ENCODE measurements at places on chromosomes 7 and 10.

- DNase-seq = no peak
Measured at GRCh38 chr10:31148951-31149350, 117.3 kb upstream of the ZNF438 start.

GRCh38 chr10:48451969-48452878 is 145.7 kb downstream of the MAPK8 start:
- DNase-seq = no peak

DNA sequence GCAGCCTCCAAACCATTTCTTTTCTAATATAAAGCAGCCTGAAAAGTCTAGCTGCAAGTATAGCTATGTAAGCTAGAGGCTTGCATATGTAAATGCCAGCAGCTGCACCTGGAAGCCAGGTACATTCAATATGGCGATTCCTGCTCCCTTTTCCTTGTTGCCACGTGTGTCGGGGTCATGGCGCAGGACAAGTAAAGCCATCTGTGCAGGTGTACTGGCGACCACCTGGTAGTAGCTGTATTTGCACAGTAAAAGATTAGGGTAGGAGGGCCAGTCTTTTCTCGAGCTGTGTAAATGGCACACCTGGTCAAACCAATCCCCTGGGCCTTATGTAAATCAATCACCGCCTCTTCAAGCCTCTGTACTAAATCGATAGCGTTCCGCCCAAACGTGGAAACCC is 484.5 kb downstream of the MAGI2 start:
- DNase-seq = no peak

- DNase-seq = no peak
Measured at GRCh38 chr10:63423494-63423893, 42.3 kb downstream of the JMJD1C start.

DNA sequence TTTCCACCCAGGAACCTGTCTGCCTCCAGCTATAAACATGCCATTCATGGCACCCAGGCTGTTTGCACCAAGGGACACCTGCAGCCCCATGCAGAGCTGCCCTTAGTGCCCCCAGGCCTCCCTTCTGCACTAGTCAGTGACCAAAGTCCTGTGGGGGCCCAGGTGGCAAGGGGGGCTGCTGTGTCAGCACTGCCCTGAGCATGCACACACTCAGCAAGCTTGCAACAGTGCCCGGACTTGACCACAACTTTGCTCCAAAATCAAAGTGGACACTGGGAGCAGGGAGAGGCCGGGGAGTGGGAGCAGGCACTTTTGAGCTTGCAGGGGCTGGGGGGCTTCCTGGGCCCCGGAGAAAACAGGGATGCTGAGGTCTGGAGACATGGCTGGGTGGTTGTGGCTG is 192.9 kb upstream of the MBL2 start:
- no peak for DNase-seq

GRCh38 chr7:134255814-134256213 is 60.9 kb downstream of the SLC35B4 start:
- DNase-seq = no peak

DNA sequence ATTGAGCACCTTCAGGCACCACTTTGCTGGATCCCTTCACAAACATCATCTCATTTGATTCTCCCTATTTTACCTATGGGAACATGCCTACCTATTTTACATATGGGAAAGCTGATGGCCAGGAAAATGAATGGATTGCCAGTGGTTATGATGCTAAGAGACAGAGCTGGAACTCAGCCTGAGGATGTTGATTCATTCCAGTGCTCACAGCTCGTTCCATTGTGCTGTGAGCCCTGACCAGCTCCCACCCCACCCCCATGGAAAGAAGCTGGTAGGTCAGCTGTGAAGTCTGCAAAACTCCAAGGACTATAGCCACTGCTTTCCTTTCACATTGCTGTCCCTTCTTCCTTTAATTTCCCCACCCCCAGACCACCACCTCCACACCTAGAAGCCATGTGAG is 9.6 kb downstream of the UBTD1 start:
- no peak for DNase-seq
